ENCODE measurements at places on chromosomes 6 and 20. TPM values are rescaled to one million over a fixed set of nuclear protein-coding genes. Genes with fewer than 3 reads are reported as not detected.

SLC26A8 gene
- total RNA-seq, result 0.77 TPM

- no peak for DNase-seq
Observed at GRCh38 chr6:109816452-109817374, 125.6 kb downstream of the FIG4 start.

DNA sequence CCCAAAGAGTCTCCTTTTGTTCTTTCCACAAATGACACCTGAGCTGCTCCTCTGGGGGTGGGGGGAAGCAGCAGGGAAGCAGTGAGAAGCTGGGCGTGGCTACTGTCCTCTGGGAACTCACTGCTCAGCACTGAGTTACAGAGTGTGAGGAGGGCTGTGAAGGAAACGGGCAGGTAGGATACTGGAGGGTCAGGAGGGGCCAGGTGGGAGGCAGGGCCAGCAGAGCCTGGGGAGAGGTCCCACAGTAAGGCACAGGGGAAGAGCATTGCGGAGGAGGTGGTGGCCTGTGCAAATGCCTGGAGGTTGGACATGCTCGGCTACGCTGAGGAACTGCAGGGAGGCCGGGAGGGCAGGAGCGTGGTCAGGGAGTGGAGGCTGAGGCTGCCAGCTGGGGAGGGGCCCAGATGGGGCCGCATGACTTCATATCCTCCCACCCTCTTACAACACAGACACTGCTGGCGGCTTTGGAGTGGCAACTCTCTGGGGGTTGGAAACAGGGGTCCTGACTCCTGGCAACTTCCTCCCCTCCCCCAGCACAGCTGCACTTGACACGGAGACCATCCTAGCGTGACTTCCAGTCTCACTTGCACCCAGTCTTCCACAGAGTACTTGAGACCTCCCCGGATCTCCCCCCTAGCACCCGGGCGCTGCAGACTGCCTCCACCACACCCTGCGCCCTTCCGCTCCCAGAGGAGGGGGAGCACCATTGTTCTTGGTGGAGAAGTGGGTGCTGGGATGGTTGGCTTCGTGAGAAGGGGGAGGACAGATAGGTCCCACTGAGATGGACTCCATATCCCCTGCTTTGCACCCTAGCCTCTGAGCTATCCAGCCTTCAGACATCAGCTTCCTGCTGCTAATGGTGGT lies 34.2 kb downstream of the RBM38 start:
- no peak for DNase-seq

DNA sequence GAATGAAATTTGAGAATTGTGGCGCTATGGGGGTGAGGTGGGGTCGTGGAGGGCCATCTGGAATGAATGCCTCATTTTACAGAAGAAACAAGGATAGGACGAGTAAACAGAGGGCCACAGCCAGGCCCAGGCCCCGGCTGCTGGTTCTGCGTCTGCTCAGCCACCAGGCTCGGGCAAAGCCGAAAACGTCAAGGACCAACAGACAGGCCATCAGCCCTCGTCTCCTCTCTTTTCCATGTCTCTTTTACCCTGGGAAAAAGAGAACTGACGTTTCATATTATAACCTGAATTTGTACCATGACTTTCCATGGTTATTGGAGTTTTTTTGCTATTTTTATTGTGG lies 212.4 kb upstream of the ARID1B start:
- DNase-seq, result no peak

DNA sequence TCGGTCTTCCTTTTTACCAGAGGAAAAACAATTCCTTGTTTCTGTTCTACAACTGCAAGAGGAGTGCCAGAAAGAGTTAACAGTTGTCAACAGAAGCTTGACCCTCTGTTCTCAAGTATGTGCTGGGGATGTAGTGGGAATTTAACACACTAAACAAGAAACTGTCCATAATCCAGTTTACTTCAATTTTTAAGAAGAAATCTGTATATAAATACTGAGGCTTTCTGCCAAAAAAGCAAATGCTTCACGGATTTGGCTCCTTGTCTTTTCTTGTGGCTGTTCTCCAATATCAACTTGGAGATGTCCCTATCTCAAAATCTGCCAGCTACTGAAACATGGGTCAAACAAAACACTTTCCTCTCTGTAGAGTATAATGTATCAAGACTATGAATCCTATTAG lies 26.8 kb downstream of the REV3L start:
- no peak for DNase-seq

DNA sequence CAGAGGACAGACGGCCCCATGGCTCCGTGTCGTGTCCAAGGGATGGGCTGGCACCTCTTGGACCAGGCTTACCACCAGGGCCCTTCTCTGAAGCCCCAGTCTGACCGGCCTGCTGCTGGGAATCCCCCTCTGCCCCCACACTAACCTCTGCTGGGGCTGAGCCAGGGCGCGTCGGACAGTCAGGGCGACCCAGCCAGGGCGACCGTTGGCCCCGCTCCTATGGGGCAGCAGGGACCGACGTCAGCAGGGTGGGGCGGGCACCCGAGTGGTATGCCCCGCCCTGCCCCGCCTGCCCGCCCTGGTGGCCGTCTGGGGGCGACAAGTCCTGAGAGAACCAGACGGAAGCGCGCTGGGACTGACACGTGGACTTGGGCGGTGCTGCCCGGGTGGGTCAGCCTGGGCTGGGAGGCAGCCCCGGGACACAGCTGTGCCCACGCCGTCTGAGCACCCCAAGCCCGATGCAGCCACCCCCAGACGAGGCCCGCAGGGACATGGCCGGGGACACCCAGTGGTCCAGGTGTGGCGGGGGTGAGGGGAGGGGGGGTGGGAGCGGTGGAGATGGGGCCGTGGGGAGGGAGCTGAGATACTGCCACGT lies at the start of gene SLC17A9:
TSS of gene SLC17A9 (plus strand) at position 337 of the 595 bp plus-strand sequence. CDS start at position 459, 122 bp downstream.
- no peak for DNase-seq

KIZ gene
- total RNA-seq, result 28.9 TPM

GRCh38 chr6:109653264-109653663 lies 37.7 kb downstream of the AK9 start:
- DNase-seq, result no peak

Data from spinal cord (tissue), 10 donors.